ENCODE measurements at places on chromosomes 12 and 14.

DNA sequence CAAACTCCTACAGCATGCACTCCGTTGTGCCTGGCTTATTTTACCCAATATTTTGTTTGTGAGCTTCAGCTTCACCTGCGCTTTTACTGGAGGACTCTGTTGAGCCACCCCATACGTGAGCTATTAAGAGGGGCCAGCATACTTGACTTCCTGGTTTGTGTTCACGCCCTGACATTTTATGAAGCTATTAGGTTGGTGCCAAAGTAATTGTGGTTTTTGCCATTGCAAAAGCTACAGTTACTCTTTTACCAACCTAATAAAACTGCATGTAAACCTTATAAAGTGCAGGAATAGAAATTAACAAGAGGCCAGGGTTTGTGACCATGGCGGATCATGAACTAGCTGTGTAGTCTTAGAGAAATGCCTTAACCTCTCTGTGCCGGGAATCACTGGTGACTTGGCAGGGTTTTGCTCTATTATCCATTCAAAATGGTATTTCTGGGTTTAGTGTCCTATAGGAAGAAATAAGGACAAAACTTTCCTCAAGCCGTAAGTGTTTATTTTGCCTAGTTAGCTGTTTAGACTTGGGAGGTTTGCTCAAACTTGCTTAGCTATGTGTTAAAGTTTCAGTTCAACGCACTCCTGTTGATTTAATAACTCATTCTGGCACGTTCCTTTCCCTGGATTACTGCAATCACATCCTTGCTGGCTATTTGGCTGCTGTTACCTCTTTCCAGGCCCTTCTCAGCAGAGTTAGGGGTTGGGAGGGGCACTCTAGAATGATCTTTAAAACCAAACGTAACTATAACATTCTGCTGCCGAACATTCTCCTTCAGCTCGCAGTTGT lies 1027.6 kb downstream of the BCL11B start:
- no peaks in the 10 kb centered on the region for H3K36me3 ChIP-seq
- DNase-seq = no peak
- no peak overlapping the region for H3K27ac ChIP-seq
- H3K4me1 ChIP-seq = no peaks in the 10 kb centered on the region
- H3K27me3 ChIP-seq = no peaks in the 10 kb centered on the region

- H3K27me3 ChIP-seq = no peaks in the 10 kb centered on the region
- no peaks in the 10 kb centered on the region for H3K4me1 ChIP-seq
- no peak for DNase-seq
- H3K4me3 ChIP-seq = no peak overlapping the region
Measured at GRCh38 chr12:47752121-47752520, 6.6 kb downstream of the RAPGEF3 start.

GRCh38 chr14:64501411-64502171 lies 2.0 kb downstream of the ZBTB25 start:
- no peaks in the 10 kb centered on the region for H3K27me3 ChIP-seq
- peak overlapping the region; percentile 12 for H3K4me3 ChIP-seq
- peak; percentile 86 for DNase-seq
- peak overlapping the region; percentile 99 for H3K27ac ChIP-seq
- H3K4me1 ChIP-seq = peaks cover 6% of the 10 kb centered on the region

GRCh38 chr12:7144414-7145120 lies 14.4 kb downstream of the CLSTN3 start:
- no peak overlapping the region for H3K27ac ChIP-seq
- DNase-seq = peak; percentile 13
- no peak overlapping the region for H3K4me3 ChIP-seq
- no peaks in the 10 kb centered on the region for H3K36me3 ChIP-seq
- no peaks in the 10 kb centered on the region for H3K27me3 ChIP-seq
- H3K4me1 ChIP-seq = no peaks in the 10 kb centered on the region

GRCh38 chr12:100329800-100330199 lies 27.1 kb upstream of the SLC17A8 start:
- no peaks in the 10 kb centered on the region for H3K36me3 ChIP-seq
- no peak overlapping the region for H3K4me3 ChIP-seq
- H3K27ac ChIP-seq = no peak overlapping the region
- no peaks in the 10 kb centered on the region for H3K27me3 ChIP-seq

GRCh38 chr12:6699989-6700645 lies 498 bp downstream of the PIANP start:
- no peaks in the 10 kb centered on the region for H3K27me3 ChIP-seq
- peak overlapping the region; percentile 27 for H3K4me3 ChIP-seq
- H3K36me3 ChIP-seq = no peaks in the 10 kb centered on the region
- H3K27ac ChIP-seq = peak overlapping the region; percentile 23
- H3K4me1 ChIP-seq = no peaks in the 10 kb centered on the region
- DNase-seq = peak; percentile 34

DNA sequence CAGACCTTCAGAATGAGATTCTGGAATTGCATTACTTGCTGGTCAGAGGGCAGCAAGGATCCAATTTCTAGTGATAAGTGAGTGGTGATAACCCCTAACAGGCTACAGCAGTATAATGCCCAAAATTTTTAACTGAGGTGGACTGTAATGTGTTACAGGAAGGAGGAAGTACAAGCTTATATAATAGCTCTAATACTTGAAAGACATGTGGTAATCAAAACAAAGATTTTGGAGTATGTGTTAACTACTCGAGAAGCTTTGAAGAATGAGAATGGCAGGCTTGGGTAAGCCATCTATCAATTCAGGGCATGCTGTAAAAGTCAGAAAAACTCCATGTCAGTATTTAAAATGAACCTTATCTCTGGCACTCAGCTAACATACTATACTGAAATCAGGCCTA lies 70.5 kb downstream of the ANKS1B start:
- H3K4me1 ChIP-seq = no peaks in the 10 kb centered on the region
- DNase-seq = no peak
- H3K4me3 ChIP-seq = no peak overlapping the region
- H3K27me3 ChIP-seq = no peaks in the 10 kb centered on the region
- no peaks in the 10 kb centered on the region for H3K36me3 ChIP-seq
- H3K27ac ChIP-seq = no peak overlapping the region

DNA sequence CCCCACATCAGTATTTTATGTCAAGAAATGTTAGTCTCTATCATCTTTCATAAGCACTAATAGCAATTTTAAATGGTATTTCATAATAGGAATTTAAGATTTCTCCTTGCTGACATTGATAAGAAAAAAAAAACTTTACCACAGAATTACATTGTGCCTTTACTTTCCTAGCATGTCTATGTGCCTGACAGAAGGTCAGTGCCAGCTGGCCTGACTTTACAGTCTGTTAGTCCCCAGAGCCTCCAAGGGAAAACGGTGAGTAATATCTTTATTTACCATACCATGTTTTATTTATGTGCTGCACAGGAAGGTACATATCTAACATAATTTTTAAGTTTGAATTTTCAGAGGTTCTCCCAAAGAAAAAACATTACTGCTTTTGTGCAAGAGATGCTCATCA lies 152.0 kb upstream of the AEBP2 start:
- no peaks in the 10 kb centered on the region for H3K36me3 ChIP-seq
- no peak overlapping the region for H3K27ac ChIP-seq
- DNase-seq = no peak

DNA sequence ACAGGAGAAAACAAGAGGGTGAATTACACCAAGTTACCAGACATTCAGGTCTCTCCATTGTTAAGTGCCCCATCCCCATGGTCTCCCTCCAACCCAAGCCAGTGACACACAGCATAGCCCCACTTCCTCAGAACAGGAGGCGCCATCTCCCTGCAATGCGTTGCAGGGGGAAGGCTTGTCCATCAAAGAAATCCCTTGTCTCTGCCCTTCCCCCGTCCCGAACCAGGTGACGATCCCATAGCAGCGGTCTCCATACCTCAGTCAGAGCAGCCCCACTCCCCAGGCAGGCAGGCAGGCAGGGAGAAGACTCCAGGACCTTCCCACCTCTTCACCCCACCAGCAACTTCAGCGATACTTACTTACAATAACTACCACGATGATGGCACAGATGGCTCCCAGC lies 5.9 kb downstream of the VAMP1 start:
- no peaks in the 10 kb centered on the region for H3K27me3 ChIP-seq
- H3K4me1 ChIP-seq = no peaks in the 10 kb centered on the region
- no peak overlapping the region for H3K27ac ChIP-seq
- H3K36me3 ChIP-seq = no peaks in the 10 kb centered on the region
- DNase-seq = no peak

- no peak overlapping the region for H3K27ac ChIP-seq
- H3K36me3 ChIP-seq = no peaks in the 10 kb centered on the region
- no peaks in the 10 kb centered on the region for H3K27me3 ChIP-seq
- no peak overlapping the region for H3K4me3 ChIP-seq
Measured at GRCh38 chr14:56102941-56103340, 15.3 kb upstream of the PELI2 start.

DNA sequence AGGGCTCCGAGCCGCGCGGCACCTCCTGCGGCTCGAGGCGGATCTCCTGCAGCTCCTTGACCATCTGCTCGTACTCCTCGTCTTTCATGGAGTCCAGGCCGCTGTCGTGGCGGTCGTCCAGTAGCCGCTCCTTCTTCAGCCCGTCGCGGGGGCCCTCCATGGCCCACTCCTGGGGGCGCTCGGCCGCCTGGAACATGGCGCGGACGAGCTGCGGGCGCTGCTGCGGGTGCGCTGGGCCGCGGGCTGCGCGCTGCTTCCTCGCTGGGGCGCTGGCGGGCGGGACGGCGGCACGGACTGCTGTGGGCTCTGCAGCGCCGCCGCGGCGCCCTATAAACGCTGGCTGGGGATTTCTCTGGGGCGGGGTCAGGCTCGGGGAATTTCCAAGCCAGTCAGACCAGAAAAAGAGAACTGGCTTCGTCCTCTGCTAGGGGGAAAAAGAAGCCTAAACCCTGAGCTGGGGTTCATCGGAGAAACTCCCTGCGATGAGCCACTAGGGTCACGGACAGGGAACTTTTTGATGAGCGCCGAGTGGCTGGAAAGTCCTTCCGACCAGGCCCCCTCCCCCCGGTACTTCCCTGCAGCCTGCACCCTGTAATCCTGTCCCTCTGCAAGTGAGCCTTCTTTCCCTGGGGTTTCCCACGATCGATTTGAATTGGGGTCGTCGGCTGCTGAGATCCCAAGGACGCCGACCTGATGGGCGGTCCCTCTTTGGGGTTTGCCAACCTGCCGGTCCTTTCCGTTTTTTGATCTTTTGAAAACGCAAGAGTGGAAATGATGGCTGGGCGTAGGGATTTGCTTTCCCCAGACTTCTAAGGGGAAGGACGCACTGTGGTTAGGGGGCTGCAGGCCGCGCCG lies at the start of gene NFKBIA:
NFKBIA (minus strand) TSS at position 301 of the 855 bp plus-strand sequence; CDS start at position 196, 105 bp downstream.
- H3K4me3 ChIP-seq = peak within 1 kb of the TSS; percentile 99
- DNase-seq = peak; percentile 93
- H3K4me1 ChIP-seq = peaks cover 8% of the 10 kb centered on the region
- no peaks in the 10 kb centered on the region for H3K36me3 ChIP-seq
- H3K27me3 ChIP-seq = no peaks in the 10 kb centered on the region
- H3K27ac ChIP-seq = peak within 1 kb of the TSS; percentile 100

GRCh38 chr14:35374263-35374712 lies 30.3 kb downstream of the NFKBIA start:
- peak; percentile 50 for DNase-seq
- no peaks in the 10 kb centered on the region for H3K36me3 ChIP-seq
- H3K27me3 ChIP-seq = no peaks in the 10 kb centered on the region
- no peak overlapping the region for H3K4me3 ChIP-seq
- H3K4me1 ChIP-seq = no peaks in the 10 kb centered on the region

GRCh38 chr12:68106160-68106559 lies 53.4 kb downstream of the IFNG start:
- no peaks in the 10 kb centered on the region for H3K27me3 ChIP-seq
- no peaks in the 10 kb centered on the region for H3K4me1 ChIP-seq
- no peak overlapping the region for H3K4me3 ChIP-seq
- H3K36me3 ChIP-seq = no peaks in the 10 kb centered on the region
- H3K27ac ChIP-seq = no peak overlapping the region

GRCh38 chr12:48077111-48077510 lies 28.8 kb downstream of the SENP1 start:
- no peaks in the 10 kb centered on the region for H3K27me3 ChIP-seq
- no peak for DNase-seq
- no peaks in the 10 kb centered on the region for H3K4me1 ChIP-seq
- H3K36me3 ChIP-seq = no peaks in the 10 kb centered on the region

DNA sequence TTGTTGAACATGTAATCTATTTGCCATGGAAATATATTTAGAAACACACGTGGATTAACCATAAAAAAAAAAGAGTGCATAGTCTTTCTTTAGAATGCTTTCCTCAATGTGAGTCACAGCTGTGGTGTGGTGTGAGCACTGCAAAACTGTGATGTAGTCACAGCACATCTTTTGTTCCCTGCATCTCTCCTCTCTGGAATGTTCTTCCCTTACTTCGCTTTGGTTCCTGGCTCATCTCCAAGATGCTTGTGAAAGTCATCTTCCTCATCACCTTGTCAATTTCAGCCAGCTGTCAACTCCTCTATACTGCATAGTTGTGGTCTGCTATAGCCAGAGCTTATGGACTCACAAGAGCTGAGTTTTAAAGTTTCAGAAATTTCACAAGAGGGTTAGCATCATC lies 60.2 kb downstream of the STAB2 start:
- H3K27me3 ChIP-seq = no peaks in the 10 kb centered on the region
- no peaks in the 10 kb centered on the region for H3K36me3 ChIP-seq
- H3K4me3 ChIP-seq = no peak overlapping the region
- H3K4me1 ChIP-seq = no peaks in the 10 kb centered on the region

DNA sequence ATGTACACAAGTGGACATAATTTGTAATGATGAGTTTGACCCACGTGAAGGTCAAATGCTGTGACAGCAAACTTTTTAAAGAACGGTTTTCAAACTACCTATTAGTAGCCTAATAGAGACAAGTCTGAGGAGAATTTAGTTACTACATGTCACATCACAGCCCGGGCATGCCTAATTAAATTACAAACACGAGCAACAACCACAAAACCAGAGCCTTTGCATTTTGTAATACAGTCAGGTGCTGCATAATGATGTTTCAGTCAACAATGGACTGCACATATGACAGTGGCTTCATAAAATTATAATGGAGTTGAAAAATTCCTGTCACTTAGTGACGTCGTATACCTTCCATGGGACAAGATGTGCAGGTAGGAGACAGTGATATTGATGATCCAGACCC lies 274.5 kb downstream of the DACT1 start:
- H3K27ac ChIP-seq = no peak overlapping the region
- H3K4me1 ChIP-seq = no peaks in the 10 kb centered on the region
- no peaks in the 10 kb centered on the region for H3K36me3 ChIP-seq
- DNase-seq = no peak

GRCh38 chr12:93183940-93184671 lies 193.6 kb upstream of the NUDT4 start:
- no peaks in the 10 kb centered on the region for H3K4me1 ChIP-seq
- no peak overlapping the region for H3K4me3 ChIP-seq
- no peaks in the 10 kb centered on the region for H3K27me3 ChIP-seq
- DNase-seq = peak; percentile 39
- H3K27ac ChIP-seq = peak overlapping the region; percentile 68

- no peaks in the 10 kb centered on the region for H3K27me3 ChIP-seq
- no peak overlapping the region for H3K27ac ChIP-seq
- DNase-seq = no peak
- no peaks in the 10 kb centered on the region for H3K4me1 ChIP-seq
- H3K36me3 ChIP-seq = no peaks in the 10 kb centered on the region
Measured at GRCh38 chr14:90842726-90843125, 26.5 kb upstream of the TTC7B start.

GRCh38 chr14:34707722-34708121 lies 6.7 kb downstream of the CFL2 start:
- H3K27me3 ChIP-seq = no peaks in the 10 kb centered on the region
- no peak overlapping the region for H3K4me3 ChIP-seq
- H3K36me3 ChIP-seq = no peaks in the 10 kb centered on the region
